ENCODE measurements at places on chromosomes 11 and 22.

DNA sequence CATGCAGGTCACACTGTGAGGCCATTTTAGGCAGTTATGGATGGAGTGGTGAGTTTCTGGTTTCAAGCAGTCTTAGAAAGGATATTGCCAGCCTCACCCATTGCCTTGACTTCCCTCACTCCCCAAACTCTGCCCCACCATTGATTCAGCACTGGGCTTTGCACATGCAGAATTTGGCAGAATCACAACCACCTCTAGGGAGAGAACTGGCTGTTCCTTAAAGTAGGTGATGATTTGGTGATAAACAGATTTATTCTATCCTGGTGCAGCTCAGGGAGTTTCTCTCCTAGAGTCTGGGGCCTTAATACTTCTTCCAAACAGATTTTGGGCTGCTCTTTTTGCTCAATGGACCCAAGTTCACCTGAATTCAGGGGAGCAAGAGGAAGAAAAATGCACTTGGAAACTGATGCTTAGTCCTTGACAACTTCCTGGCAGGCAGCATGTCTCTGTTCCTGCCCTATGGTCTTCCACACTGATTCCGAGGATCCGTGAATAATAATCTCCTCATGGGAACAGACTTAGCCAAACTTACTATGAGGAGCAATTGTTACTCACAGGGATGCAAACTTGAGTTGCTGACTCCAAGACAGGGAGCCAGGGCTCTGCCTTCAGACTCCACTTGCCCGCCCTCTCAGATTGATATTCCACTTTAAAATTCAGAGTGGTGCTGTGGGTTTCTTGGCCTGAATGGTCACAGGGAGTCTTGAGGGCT is 129.7 kb upstream of the PARVA start:
- no peak for DNase-seq

DNA sequence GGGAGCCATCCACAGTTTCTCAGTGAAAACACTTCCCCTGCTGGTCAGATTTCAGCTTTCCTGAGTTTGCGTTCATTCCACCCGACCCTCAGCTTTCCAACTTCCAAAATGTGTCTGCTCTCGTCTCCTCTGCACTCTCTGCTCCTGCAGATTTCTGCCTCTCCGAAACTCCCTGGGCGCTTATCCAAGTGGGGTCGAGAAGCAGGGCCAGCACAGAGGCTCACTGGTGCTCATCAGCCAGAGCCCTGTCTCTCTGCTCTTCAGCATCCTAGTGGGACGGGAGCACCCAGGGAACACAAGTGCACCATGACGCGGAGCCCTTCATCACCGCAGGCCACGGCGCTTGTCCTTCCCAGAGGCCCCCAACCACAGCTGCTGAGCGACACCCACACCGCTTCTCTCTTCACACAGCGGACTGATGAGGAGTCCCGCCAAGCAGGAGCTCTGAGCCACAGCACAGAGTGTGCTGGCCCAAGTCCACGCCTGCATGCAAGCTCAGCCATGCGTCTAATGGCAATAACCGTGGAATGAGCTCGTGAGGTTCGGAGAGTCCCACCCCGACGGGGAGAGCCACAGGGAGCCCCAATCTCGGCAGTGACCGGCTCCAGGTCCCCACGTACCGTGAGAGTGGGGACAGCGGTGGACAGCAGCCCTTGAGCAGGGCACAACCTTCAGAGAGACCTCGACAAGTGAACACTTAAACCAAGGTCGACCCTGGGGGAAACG is 27.9 kb upstream of the MOB2 start:
- no peak for DNase-seq

DNA sequence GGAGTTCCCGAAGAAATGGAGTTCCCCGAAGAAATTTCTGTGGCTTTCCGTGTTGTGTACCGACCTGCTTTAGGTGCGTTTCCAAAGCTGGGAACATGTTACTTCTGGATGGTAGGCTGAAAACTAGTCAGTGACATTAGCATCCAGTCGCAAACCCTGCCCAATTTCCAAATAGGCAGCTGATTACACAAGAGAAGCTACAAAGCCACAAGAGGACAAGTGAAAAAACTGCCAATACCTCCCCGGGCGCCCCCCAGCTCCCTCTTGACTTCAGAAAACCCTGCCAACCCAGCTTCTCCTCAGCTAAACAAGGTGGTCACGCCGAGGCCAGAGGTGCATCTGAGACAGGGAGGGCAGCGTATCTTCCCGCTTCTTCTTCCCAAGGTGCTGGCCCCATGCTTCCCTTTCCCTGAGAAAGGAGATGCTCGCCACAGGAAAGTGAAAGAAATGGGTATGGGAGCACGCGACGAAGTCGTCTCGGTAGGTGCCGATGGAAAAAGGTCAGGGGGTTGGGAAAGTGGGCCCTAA is 551 bp downstream of the AGBL2 start:
- no peak for DNase-seq

DNA sequence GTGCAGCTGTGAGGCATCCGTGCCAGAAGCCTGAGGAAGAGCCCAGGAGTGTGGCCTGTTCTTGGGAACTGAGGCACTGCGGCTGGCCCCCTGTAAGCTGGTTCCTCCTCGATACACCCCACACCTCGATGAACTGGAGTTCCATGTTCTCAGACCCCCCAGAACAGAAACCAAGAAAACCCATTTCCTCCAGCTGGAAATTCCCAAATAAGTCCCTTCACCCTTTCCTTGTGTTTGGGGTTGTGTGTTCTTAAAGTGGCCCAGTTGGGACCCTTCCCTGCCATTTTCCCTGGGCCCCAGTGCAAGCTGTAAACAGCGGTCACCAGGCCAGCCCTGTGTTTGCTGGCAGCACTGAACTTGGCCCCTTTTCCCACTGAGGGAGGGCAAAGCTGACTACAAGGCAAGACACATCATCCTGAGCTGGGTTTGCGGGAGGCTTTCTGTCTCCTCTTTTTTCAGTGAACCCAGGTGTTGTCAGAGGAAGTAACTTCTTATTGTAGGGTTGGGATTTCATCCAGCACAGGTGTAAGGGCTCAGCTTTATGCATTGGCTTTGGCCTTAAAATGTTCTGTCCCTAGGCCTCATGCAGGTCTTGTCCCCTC is 60.1 kb upstream of the MPEG1 start:
- peak; percentile 80 for DNase-seq

- no peak for DNase-seq
Measured at GRCh38 chr11:121651257-121651605, 198.5 kb upstream of the SORL1-AS1 start.

DNA sequence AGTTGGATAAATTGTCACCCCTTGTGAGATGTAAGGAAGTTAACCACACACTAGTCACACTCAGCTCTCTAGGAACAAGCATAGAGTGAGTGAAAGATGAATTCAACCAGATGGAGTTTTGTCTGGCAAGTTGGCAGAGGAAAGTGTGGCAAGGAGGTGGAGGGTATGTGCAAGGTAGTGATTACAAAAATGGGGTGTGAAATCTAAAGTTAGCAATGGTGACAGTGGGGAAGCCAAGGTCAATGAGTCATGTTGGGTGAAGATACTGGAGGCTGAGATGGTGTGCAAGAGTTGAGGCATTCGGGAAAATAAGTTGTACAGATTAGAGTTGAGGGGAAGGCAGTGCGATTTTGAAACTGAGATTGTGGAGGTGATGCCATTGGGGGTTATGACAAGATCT is 33.7 kb downstream of the MRGPRX2 start:
- DNase-seq = no peak

DNA sequence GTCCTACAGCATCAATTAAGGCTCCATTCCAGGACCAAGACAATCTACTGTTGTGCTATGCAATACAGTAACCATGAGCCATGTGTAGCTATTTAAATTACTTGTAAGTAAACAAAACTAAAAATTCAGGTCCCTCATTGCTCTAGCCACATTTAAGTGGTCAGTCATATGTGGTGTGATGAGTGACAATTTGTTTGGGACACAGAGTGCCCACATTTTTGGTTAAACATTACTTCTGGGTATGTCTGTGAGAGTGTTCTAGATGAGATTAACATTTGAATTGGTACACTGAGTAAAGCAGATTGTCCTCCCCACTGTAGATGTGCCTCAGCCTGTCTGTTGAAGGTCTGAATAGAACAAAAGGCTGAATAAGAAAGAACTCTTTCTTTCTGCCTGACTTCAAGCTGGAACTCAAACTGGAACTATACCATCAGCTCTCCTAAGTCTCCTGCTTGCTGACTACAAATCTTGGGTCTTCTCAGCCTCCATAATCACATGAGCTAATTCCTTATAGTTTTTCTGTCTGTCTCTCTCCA is 15.8 kb downstream of the KBTBD3 start:
- DNase-seq = no peak

DNA sequence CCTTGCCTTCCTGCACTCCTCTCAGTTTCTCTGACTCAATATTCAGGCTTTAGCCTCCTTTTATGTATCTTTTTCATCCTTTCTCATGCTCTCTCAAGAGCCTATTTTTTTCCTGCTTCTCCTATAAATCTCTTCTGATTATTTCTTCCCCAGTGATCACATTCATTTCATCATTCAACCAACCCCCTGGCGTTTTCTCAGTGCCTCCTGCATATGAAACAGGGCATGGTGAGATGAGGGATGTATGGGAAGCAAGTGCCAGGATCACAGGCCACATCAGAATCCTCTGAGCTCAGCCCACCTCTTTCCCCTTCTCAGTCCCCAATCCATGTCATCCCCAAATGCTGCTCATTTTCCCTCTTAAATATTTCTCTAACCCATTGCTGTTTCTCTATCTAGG is 38.7 kb upstream of the NRIP3 start:
- DNase-seq = no peak

GRCh38 chr22:38697425-38698089 is 3.2 kb downstream of the JOSD1 start:
- DNase-seq = no peak

Measured in NCI-H2029 (cell line).